ENCODE measurements at places on chromosomes 6 and 20.

DNA sequence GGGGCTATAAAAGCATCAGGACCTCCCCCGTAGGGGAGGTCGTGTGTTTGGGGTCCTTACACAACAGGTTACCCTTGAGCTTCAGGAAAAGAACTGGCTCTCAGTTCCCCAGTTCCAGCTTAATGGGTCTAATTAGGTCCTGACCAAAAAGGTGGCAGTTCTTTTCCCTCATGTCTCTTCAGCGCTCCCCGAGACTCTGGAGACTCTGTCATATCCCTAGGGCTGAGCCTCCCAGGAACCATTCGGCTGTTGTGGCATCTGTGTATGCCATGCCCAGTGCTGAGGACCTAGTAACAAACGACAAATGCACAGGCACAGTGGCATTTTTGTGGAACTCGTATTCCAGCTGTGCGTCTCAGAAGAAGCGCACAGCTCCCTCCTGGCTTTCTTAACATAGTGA, 14.6 kb downstream of the PRDM1 start:
- no peak for DNase-seq

GRCh38 chr20:62043131-62043914, 22.4 kb downstream of the TAF4 start:
- no peak for DNase-seq

- DNase-seq = no peak
Observed at GRCh38 chr20:47178851-47179250, 177.6 kb downstream of the ZMYND8 start.

- no peak for DNase-seq
Observed at GRCh38 chr6:129575378-129576118, 134.4 kb downstream of the ARHGAP18 start.

DNA sequence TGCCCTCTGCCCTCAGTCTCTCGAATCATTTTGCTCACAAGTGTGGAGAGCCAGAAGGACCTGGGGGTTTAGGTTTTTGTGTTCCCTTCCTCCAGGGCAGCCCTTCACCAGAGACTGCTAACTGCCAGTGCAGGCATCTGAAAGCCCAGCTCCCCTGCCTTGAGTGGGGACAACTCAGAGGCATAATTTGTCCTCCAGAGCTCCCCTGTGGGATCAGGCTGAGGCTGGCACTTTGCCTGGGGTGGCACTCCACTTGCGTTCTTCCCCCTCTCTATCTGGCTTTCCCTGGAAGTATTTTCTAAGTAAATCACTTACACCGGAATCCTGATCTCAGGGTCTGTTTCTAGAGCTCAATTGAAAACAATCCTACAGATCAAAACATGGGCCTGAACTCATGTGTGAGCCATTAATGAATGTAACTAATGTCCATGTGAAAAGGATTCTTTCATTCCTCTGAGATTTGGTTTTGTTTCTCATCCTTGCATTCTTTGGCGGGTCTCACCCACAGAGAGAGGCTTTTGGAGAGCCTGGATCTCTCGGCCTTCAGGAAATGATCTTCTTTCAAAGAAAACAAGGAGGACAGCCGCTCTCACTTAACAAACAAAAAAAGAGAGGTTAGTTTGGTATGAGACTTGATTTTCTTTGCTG, 125.7 kb upstream of the RIPOR2 start:
- no peak for DNase-seq

DNA sequence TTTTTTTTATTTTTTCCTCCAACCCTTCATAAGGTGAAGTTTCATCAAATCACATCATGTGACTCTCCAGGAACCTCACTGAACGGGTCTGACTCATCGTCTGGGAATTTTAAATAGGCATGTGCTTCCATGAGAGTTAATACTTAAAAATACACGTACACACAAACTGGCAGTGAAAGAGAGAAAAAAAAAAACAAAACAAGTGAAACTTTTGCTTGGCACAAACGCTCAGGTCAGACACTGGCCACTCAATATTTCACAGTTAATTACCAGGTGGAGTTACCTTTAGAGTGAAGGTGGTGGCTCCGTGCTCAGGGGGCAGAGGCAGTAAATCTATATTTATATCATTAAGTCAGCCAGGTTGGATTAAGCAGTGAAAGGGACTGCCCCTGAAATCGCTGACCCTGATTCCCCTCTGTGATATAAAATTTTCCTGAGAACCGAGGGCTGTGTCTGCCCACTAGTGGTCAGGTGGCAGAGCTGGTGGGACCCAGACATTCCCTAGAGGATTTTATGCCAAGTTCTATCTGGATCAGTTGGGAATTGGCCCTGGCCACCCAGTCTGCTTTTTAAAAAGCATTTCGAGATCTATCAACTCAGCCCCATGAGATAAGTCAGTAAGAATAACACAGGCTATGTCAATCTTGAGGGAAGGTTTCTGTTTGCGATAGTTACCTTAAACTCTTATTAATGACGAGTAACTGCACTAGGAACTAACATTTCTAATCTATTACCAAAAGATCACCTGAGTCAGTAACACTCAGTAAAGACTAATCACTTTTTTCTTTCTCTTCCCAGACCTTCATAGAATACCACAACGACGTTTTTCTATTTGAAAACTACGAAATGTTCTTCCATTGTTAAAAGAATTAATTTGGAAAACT, 259.1 kb downstream of the HDGFL1 start:
- DNase-seq = no peak

DNA sequence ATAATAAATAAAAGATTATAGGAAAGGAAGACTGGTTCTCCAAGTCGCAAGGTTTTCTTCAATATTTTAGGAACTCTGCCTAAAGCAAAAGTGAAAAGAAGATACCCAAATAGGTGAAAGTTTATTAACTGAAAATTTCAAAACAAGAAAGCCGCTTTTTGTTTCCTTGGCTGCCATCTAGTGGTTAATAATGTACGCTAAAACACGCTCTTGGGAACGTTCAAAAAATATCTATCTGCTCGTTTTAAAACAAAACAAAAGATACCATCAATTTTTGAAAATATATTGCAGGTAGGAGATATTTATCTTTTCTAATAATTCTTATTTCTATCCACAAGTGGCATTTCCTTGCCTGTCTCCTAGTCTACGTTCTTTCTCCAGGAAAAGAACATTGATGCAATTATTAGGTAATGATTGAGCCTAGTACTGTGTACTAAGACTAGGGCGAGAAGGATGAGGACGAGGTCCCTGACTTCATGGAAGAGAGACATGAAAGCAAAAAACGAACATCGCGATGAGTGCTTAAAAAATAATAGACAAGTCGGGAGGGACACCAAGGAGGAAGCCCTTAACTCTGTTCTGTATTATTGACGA, 97.2 kb downstream of the SPTLC3 start:
- DNase-seq = no peak
